ENCODE measurements at places on chromosomes 1 and 21. TPM values are rescaled to one million over a fixed set of nuclear protein-coding genes. Genes with fewer than 3 reads are reported as not detected.

- DNase-seq: no peak
Observed at GRCh38 chr1:200198236-200198635, 170.7 kb downstream of the NR5A2 start.

C1QB gene
- not detected for total RNA-seq

MYOC gene
- not detected for total RNA-seq

OR2L3 gene
- not detected for total RNA-seq

Data from A172 (cell line).